ENCODE measurements at places on chromosomes 3 and 15. TPM values are rescaled to one million over a fixed set of nuclear protein-coding genes. Genes with fewer than 3 reads are reported as not detected.
A peak's percentile ranks its signal among the peaks of the same experiment; 100 is the strongest.

- DNase-seq = no peak
Measured at GRCh38 chr3:158663246-158663645, 9.2 kb downstream of the LXN start.

GRCh38 chr3:14289590-14290461 is 111.2 kb downstream of the LSM3 start:
- no peak for DNase-seq

DNA sequence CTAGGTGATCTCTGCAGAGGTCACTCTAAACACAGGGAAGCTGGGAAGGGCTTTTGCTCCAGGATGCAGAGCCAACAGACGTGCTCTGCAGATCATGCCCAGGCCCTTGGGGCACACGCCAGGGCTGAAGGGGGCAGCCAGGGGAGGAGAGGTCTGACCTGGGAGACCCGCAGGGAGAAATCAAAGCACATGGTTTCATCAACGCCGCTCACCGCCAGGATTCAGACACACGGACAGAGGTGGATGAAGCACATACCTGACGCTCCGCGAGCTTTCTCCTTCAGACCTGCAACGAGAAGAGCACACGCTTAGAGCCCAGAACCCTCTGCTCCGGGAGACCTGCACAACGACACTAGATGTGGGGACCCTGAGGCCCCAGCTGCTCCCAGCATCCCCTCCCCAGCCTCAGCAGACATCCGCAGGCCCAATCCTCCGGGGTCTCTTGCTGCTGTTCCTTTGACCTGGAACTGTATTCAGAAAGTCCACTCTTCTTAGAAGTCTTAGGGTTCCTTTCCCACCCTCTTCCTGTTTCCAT is 90.7 kb upstream of the IQSEC1 start:
- no peak for DNase-seq

PLA2G4E gene
- not detected for polyA plus RNA-seq

PSMA4 gene
- 110 TPM for polyA plus RNA-seq

GNAT1 gene
- polyA plus RNA-seq = 0.59 TPM

DNA sequence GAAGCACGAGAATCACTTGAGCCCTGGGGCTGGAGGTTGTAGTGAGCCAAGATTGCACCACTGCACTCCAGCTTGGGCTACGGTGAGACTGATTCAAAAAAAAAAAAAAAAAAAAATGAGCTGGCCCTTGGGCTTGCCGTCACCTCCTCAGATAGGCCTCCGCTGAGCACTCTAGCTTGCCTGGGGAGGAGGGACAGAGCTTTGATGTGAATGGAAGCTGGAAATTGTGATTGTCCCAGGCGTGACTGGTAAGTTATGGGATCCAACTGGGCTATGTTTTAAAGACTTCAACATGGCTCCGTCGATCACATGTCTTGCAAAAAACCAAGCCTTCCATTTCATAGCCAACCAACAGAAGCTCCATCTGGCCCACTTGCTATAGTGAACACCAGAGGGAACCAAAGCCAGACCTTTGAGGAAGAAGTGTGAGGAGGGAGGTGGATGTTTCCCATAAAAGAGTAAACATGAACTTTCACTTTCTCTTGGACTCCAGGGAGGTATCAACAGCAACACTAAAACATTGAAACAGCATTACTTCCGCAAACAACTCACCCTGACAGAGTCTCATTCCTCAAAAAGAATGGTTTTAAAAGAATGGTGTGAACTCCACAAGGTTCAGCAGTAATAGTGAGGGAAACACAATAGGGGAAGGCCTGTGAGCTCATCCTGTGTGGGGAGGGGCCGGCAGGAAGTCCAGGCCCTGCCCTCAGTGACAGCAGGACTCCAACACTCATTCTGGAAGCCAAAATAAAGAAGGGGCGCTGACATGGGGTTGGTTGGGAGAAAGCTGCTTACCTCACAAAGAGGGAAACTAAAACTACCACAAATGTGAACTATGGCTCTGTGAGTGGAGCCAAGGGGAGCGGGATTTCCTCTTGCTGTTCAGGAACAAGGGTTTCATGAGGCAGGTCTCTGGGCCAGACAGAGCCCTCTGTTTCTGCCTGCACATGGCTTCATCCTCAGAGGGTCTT is 59.2 kb upstream of the IL12A start:
- DNase-seq = no peak

GRCh38 chr3:109387201-109387600 is 49.9 kb upstream of the DPPA4 start:
- peak; percentile 39 for DNase-seq

DNA sequence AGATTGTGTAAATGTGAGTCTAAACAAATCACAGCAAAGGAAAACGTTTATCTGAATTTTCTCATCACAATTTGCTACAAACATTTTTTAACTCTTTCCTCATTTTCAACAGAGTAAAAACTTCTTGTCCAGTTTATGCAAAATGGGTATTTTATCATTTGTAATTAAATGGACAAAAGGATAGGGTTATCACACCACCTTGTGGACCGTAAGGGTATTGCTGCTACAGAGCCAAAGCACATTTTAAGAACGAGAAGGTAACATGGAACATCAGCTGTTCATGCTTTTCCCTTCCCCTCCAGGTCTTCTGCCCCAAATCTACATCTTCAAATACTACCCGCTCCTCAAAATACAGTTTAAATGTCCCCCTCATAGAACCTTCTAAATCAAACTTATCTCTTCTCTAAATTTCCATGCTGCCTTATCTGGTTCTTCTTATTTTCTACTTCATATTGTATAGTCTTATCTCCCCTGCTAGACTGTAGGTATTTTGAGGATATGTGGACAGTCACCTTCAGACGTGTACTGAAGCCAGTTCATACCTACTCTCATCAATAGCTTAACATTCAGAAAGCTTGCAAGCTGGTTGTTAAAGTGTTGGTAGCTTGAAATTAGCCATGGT is 12.8 kb upstream of the SETMAR start:
- DNase-seq = peak; percentile 80
